ENCODE measurements at places on chromosomes 16 and 17. TPM values are rescaled to one million over a fixed set of nuclear protein-coding genes. Genes with fewer than 3 reads are reported as not detected.

GAST gene
- not detected for total RNA-seq

IL4R gene
- 150 TPM for total RNA-seq

SOX8 gene
- total RNA-seq: 0.53 TPM

NACA2 gene
- total RNA-seq: not detected

GAS7 gene
- total RNA-seq: not detected

COPS3 gene
- 68.4 TPM for total RNA-seq

EPOP gene
- 2.9 TPM for total RNA-seq

CDH15 gene
- total RNA-seq: not detected

HS3ST4 gene
- not detected for total RNA-seq

CPPED1 gene
- 59.3 TPM for total RNA-seq

KRT36 gene
- not detected for total RNA-seq

CDH16 gene
- not detected for total RNA-seq

EMP2 gene
- 18.3 TPM for total RNA-seq

DRC3 gene
- total RNA-seq: 1.6 TPM

KRTAP4-6 gene
- total RNA-seq: not detected

CMTM4 gene
- total RNA-seq: 8.5 TPM

CLEC3A gene
- total RNA-seq: not detected

CACNA1H gene
- not detected for total RNA-seq

OTOA gene
- not detected for total RNA-seq

KRT28 gene
- not detected for total RNA-seq

EMC6 gene
- 62.2 TPM for total RNA-seq

DNAH17 gene
- not detected for total RNA-seq

CCL3 gene
- not detected for total RNA-seq

FOXC2 gene
- total RNA-seq: 44.0 TPM

ZNF267 gene
- total RNA-seq: 21.9 TPM

HSPB9 gene
- not detected for total RNA-seq

CCL8 gene
- not detected for total RNA-seq

HOXB9 gene
- total RNA-seq: 1.1 TPM

CLUH gene
- total RNA-seq: 66.2 TPM

CDH1 gene
- not detected for total RNA-seq

PPP1R27 gene
- not detected for total RNA-seq

KRT35 gene
- not detected for total RNA-seq

AOC3 gene
- 0.27 TPM for total RNA-seq

ARHGDIG gene
- total RNA-seq: 0.93 TPM

NDE1 gene
- 90.2 TPM for total RNA-seq

ABHD15 gene
- 5.6 TPM for total RNA-seq

AANAT gene
- not detected for total RNA-seq

PRSS21 gene
- total RNA-seq: not detected

CETP gene
- 2.8 TPM for total RNA-seq

SLC5A11 gene
- not detected for total RNA-seq

TM4SF5 gene
- not detected for total RNA-seq

ZNF423 gene
- 3.2 TPM for total RNA-seq

WDR59 gene
- total RNA-seq: 62.2 TPM

ALDH3A1 gene
- total RNA-seq: 1.2 TPM

OR1F1 gene
- total RNA-seq: not detected

BIRC5 gene
- 85.8 TPM for total RNA-seq

ATAD5 gene
- total RNA-seq: 9.4 TPM

TSPAN10 gene
- 0.91 TPM for total RNA-seq

ABCA9 gene
- 2.0 TPM for total RNA-seq

TNK1 gene
- total RNA-seq: 0.58 TPM

KRTAP17-1 gene
- not detected for total RNA-seq

SPNS1 gene
- 63.7 TPM for total RNA-seq

TMEM98 gene
- total RNA-seq: 83.6 TPM

HEATR9 gene
- total RNA-seq: not detected

AATK gene
- 1.5 TPM for total RNA-seq

IRX3 gene
- total RNA-seq: not detected

MYH1 gene
- total RNA-seq: not detected

Data from endothelial cell of umbilical vein (primary cell).